T47D (cell line): ENCODE measurements at places on chromosomes 4 and X.

GRCh38 chr4:102449751-102450352 is 51.3 kb upstream of the NFKB1 start:
- DNase-seq = peak; percentile 80

DNA sequence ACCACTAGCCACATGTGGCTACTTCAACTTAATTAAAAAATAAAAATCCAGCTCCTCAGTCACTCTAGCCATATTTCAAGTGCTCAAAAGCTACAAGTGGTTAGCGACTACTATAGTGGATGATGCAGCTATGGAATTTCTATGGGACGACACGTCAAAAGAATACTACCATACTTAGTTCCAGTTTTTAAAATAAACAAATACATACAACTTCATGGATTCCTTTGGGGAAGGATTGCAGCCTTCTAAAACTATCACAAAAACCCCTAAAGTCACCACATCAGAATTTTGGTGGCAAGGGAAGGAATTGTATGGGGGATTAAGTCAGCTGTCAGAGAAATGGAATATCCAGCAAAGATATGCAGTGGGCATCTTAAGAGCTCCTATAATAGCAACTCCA is 6.5 kb downstream of the ZNF280C start:
- no peak for DNase-seq

DNA sequence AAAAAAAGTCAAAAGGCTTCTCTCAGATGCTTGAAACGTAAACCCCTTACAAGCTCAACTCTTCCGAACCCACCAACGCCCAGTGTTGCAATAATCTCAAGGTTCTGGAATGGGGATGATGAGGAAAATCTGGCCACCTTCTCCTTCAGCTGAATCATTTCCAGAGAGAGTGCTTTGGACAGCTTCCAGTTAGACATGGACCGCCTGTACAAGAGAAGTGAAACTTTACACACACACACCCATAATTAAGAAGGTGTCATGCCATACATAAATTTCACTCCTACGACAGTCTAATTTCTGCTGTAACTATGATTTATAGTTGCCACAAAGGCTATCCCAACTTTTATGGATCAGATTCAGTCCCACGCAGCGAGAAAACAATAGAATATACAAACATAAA is 72.3 kb downstream of the PRKG2 start:
- DNase-seq = no peak

- no peak for DNase-seq
These were observed 227.8 kb downstream of the DCLK2 start for GRCh38 chr4:150305995-150306394.

- DNase-seq = no peak
These were observed 414.1 kb downstream of the CENPC start for GRCh38 chr4:67131224-67131623.
